ENCODE measurements at places on chromosomes 1 and 21. TPM values are rescaled to one million over a fixed set of nuclear protein-coding genes. Genes with fewer than 3 reads are reported as not detected.

GRCh38 chr1:160578175-160578524 is 1.1 kb downstream of the CD84 start:
- DNase-seq, result no peak

DNA sequence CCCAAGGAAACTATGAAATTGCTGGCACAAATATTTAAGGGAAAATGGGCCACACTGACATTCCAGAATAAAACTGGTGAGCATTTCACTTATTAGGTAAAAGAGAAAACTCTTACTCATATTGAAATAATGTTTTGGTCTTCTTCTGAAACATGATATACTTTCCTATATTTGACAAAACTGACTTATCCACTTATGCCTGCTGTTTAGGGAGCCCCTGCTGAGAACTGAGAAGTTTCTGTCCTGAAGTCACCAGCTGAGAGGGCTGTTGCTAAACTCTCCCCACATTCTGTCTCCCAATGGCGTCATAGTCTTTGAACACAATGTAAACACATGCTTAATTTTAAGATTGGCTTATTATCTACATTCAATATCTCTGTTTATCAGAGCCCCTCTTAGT is 46.8 kb upstream of the ZC3H11B start:
- no peak for DNase-seq

DNA sequence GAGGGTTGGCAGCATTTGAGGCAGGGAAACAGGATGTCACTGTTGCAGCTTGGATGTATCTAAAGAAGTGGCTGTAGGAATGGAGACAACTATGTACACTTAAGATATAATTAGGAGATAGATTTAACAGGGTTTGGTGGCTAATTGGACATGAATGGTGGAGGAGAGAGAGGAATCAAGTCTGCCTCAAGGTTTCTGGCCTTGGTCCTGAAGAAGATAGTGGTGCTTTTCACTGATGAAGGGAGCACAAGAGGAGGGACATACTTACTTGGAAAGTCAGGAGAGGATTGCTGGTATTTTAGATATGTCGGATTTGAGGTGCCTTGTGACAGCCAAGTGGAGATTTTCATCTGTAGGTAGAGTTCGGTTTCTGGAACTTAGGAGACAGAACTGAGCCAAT is 123.9 kb downstream of the ST6GALNAC3 start:
- DNase-seq, result no peak

DNA sequence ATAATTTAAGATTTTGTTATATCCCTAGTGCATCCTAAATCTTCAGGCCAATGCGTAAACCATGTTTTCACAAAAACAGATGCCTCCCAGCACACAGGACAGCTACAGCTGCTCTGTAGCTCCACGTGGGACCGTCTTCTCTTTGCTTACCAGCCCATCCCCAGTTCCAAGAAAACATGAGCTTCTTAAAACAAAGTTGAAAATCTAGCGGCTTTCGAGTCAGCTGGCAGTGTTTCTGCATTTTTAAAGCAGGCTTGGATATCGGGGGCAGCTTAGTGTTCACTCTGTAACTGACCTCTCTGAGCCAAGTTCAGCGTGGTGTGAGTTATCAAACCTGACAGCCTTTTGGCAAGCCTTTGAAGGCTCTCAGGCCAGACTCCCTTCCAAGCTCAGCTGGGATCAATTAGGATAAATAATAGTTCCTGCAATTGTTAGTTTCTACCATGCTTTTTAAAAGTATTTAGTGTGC is 881.5 kb downstream of the LTN1 start:
- DNase-seq, result no peak

- DNase-seq, result no peak
Observed at GRCh38 chr1:175449306-175449705, 256.7 kb upstream of the KIAA0040 start.

APH1A gene
- total RNA-seq, result 96.7 TPM

- DNase-seq, result no peak
Observed at GRCh38 chr1:1874901-1875300, 16.0 kb downstream of the GNB1 start.

GRCh38 chr1:32042330-32042729 is 28.7 kb downstream of the KHDRBS1 start:
- no peak for DNase-seq

ELAPOR1 gene
- 0.75 TPM for total RNA-seq

DNA sequence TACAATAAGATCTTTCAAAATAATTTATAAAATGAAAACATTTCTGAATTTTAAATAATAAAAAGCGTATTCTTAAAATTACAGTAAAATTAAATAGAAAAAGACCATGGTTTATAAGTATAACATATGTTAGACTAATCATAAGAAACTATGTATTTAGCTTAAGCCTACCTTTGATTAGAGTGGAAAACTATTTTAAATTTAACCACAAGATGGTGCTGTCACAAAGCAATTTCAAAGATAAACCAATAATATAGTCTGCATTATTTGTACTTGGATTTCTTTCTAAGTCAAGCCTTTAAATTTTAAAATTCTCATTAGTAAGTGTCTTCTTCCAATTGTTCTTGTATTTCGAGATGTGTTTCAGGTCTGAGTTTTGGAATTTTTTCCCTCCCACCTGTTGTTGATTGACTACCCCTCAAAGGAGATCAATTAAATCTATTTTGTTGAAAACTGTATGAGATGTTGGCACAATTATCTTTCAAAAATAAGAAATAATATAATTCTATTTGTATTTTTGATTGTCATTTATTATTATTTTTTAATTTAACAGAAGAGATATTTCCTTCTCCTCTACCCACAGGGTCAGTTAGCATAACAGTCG is 459.8 kb downstream of the KCNT2 start:
- DNase-seq, result no peak

DNA sequence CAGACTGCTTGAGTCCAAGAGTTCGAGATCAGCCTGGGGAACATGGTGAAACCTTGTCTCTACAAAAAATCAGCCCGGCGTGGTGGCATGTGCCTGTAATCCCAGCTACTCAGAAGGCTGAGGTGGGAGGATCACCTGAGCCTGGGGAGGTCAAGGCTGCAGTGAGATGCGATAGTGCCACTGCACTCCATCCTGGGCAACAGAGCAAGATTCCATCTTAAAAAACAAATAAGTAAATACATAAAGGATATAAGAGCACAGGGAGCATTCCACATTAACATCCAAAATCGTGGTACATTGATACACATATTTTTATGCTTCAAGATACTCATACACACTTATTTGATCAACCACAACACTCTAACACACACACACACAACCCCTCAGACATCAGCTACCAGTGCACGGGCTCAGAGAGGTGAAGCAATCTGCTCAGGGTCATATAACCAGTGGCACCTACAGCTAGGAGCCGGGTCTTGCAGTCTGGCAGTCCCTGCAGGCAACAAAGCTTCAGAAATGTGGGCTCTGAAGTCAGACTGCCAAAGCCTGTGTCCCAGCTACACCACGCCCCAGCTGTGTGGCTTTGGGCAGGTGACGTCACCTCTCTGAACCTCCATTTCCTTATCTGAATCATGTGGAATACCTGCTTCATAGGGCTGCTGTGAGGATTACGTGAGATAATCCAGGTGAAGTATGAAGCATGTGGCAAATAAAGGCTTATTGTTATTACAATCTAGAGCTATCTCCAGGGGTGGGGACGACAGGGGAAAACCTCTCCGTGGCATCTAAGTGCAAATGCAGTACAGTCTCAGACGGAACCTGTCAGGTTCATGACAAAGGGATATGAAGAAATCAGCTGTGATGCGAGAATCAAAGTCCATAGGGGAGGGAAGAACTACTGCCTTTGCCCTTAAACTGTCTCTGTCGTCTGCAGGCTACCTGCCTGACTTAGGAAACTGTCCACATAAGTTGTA is 4.8 kb upstream of the CRYBG2 start:
- peak; percentile 83 for DNase-seq

- no peak for DNase-seq
Observed at GRCh38 chr1:235108876-235109275, 19.8 kb downstream of the TOMM20 start.

ELF3 gene
- 116 TPM for total RNA-seq

HSD11B1 gene
- not detected for total RNA-seq

SH2D1B gene
- total RNA-seq, result not detected

GRCh38 chr1:162632698-162633080 is 425 bp downstream of the DDR2 start:
- DNase-seq, result no peak

DNA sequence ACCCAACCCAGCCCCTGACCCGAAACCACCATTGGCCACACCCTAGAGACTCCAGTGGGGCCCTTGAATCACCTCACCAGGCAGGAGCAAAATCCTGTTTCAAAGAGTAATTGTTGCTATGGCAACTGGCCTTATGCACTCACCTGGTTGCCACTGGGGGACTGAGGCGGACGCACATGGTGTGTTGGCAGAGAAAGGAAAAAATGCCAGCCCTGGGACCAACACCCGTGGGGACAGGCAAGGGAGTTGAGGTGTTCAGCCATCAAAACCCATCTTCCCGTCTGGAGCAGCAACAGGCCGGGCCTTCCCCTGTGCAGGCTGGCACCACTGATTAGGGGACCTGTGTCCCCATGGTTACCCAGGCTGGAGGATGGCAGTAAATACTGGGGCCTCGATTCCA is 395.8 kb upstream of the VAMP3 start:
- no peak for DNase-seq

MYOG gene
- total RNA-seq, result not detected

S1PR1 gene
- not detected for total RNA-seq

GRCh38 chr1:5739561-5740078 is 252.6 kb downstream of the NPHP4 start:
- no peak for DNase-seq

TEKT2 gene
- total RNA-seq, result not detected

Data from Caco-2 (cell line).